ENCODE measurements at places on chromosomes 11 and 22. TPM values are rescaled to one million over a fixed set of nuclear protein-coding genes. Genes with fewer than 3 reads are reported as not detected.

GRCh38 chr11:79362206-79362757, 78.5 kb downstream of the TENM4 start:
- no peak for DNase-seq

DNA sequence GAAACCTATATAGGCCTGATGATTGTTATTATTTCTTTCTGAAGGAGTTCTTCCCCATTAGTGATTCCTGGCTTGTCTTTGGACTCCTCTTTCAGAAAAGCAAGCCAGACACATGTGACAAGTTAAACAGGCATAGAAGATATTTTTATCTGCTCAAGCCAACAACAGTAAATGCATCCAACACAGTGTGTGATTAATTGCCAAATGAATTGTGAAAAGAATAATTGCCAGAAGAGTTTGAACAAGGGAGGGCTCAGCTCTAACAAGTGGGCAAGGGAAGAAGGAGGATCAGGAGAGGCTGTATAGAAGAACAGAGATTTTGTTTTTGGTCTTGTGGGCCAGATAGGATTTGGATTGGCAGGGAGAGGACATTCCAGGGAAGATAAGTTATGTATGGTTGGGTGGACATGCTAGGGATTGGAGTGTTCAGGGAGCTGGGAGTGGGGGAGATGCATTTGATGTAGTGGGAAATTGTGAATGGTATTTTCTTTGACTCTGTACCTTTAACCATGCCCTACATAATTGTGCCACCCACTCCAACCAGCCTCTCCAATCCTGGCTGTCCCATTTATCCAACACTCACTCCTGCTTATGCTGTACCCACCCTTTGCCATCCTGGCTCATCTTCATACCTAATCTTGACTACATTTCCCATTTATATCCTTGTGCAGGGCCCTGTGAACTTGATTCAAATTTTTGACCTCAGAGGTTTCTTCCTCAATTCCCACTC, 172.8 kb downstream of the RRAS2 start:
- no peak for DNase-seq

GRCh38 chr11:102157219-102157618, 47.0 kb downstream of the YAP1 start:
- DNase-seq = peak; percentile 2

GRCh38 chr11:74685905-74686304, 45.3 kb downstream of the CHRDL2 start:
- DNase-seq = no peak

DNA sequence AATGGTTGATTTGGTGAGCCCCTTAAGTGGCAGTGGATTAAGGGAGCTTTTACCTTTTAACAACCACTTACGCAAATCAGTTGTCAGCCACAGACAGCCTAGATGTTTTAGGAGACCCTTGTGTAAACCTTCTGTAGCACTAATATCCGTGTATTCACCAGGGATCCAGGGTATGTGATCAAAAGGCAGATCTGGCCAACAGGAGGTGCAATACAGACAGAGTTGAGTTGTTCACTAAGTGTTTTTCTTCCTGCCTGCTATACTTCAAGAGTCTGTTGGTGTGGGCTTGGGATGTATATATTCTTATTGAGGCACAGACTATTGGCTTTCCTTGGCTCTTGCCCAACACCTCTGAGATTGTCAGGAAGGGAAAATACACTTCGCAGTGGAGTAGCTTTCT, 175.1 kb downstream of the FAT3 start:
- no peak for DNase-seq

DNA sequence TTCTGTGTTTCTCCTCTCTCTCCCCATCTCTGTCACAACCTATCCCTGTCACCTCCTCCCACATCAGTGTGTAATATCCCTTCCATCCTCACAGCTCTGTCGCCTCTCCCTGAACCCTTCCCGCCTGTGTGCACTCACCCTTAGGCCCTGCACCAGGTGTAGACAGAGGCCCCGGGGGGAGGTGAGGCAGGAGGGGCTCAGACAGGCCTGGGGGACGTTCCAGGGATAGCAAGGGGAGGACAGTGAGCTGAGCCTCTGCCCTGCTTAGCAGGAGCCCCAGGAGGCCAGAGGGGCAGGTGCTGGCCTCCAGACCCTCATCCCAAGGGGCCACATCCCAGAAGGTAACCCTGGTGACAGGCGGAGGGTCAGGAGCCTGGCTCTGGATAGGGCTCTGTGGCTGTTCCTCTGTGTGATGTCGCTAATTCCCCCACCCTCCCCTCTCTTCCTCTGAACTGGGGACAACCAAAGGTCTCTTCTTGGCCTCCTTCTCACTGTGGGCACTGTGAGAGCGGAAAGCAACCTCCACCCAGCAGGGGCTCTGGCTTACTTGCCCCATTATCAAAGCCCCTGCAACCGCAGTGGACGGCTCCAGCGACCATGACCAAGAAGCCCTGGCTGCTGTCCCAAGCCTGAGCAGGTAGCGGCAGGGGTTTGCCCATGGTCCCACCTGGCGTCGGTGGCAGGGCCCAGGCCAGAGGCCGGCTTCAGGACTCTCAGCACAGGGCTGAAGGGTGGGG, 35.7 kb downstream of the KCNJ4 start:
- no peak for DNase-seq

- DNase-seq = no peak
These were observed 18.0 kb upstream of the BID start for GRCh38 chr22:17792299-17792698.

GRCh38 chr11:127873478-127873877, 713.9 kb downstream of the ETS1 start:
- no peak for DNase-seq

DNA sequence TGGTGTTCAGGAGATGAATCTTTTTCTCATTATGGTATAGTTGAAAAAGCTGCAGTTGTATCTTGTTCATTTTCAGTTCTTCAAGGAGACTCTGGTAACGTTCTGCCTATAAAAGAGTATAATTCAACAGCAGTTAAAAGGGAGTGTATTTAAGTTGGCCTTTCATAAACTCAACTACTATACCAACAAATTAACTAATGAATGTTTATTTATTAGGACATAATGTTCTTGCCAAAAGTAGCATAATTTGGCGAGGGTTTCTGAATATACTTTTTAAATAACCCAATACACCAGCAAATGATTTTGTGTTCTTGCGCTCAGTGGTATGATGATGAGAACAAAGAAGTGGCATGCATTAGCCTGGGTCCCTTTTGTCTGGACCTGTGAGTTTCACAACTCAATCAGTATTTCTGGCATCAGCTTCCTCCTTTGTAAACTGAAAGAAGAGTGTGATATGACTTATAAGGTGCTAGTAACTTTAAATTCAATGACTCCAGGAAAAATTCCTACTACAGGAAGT, 10.9 kb downstream of the SMC1B start:
- DNase-seq = no peak

- no peak for DNase-seq
These were observed 76.0 kb upstream of the KCNQ1OT1 start for GRCh38 chr11:2775626-2776350.

DNA sequence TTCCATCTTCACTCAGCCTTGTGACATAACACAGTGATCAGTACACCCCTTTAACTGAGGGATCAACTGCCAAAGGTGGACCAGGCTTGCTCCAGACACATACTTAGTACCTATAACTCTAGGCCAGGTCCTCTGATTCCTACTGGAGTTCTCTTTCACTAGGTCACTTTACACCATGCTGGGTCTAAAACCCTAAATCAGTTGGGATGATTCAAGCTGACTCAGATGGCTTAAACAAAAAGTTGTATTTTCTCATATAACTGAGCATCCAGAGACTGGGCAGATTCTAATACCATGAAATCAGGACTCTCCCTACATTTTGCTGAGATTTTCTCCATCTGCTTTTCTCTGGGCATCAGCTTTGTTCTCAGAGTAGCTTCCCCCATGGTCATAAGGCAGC, 26.0 kb upstream of the FLI1 start:
- DNase-seq = no peak

- no peak for DNase-seq
These were observed 4.4 kb upstream of the SREBF2 start for GRCh38 chr22:41828516-41828915.

DNA sequence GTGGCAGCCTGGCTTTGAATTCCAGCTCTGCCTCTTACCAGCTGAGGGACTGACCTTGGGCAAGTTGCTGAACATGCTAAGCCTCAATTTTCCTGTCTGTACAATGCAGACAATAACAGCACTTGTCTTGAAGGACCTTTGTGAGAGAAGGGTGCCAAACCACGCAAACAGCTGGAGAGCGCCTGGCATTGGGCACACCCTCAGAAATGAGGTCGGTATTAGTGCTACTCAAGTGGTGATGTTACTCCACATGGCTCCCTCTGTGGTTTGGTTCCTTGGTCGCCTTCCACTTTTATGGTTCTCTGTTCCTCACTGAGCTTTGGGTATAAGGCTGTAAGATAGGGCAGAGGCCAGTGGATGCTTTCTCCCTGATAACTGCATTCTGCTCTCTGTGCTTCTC, 8.2 kb downstream of the UBASH3B start:
- DNase-seq = no peak

GRCh38 chr11:47378010-47378835, at the start of gene SPI1:
Gene SPI1 (minus strand): TSS chr11:47378547. CDS start chr11:47378353, 194 bp downstream.
- DNase-seq = no peak

The KRTAP5-11 gene
- not detected for total RNA-seq

The MISFA gene
- total RNA-seq = not detected

The PRG2 gene
- total RNA-seq = not detected

The KDM4D gene
- total RNA-seq = 4.1 TPM

The MAFF gene
- total RNA-seq = 24.5 TPM

The NCAM1 gene
- total RNA-seq = 1.4 TPM

The ATM gene
- total RNA-seq = 23.8 TPM

All from Caki2 (cell line).